ENCODE measurements at places on chromosomes 3 and 15.

DNA sequence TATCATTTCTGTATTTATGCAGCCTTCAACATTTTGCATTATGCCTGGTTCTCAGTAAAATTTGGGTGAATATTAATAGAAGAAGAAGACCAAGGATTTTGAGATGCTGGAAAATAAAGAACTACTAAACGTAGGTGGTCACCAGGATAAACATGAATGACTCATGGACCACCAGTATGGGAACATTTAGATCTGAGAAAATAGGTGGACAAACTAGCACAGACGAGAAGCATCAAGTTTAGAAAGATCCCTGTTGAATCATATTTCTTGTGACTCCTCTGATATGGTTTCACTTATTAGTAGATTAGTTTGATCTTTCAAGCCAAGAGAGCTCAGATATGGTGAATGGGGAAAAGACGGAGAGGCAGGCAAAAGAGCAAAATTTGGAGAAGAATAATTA, 97.9 kb downstream of the RAP2B start:
- DNase-seq: no peak

- DNase-seq: no peak
Observed at GRCh38 chr3:121152573-121152972, 244.6 kb downstream of the STXBP5L start.

- no peak for DNase-seq
Observed at GRCh38 chr3:130669740-130670139, 76.9 kb downstream of the PIK3R4 start.

DNA sequence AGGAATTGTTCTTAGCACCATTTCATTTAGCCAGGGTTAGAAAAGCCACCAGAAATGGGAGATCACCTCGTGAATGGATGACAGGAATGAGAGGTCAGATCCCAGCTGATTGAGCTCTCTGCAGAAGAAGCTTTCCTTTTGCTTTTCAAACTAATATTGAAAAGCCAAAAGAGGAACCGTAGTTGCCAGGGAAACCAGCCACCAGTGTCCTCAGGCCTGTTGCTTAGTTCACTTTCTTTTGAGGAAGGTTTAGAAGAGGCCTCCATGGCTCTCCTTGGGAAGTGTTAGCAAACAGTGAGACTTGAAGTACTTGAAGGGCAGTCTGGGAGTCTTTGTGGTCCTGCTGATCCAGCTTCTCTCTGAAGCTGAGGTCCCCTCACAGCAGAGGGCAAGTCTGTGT, 7.4 kb upstream of the CCK start:
- DNase-seq: no peak

DNA sequence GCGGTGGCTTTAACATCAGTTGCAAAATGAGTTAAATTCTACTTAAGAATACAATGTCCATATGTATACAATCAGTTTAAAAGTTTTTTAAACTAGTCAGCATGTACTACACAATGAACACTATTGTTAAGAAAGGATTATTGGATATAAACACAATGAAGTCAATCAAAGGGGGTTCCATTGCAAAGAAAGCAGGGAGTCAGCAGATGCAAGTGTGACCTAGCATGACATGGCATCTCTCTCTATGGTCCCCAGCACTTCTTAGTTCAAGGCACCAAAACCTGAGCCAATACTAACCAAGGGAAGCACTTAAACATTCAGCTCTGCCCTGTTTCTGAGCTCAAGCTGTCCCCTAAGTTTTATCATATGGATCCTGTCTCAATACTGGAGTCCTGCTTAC, 17.0 kb downstream of the KLHL6 start:
- no peak for DNase-seq

Data from AG04449 (cell line).